Neural crest cell (in vitro differentiated cells): ENCODE measurements at places on chromosomes 5 and 9.

DNA sequence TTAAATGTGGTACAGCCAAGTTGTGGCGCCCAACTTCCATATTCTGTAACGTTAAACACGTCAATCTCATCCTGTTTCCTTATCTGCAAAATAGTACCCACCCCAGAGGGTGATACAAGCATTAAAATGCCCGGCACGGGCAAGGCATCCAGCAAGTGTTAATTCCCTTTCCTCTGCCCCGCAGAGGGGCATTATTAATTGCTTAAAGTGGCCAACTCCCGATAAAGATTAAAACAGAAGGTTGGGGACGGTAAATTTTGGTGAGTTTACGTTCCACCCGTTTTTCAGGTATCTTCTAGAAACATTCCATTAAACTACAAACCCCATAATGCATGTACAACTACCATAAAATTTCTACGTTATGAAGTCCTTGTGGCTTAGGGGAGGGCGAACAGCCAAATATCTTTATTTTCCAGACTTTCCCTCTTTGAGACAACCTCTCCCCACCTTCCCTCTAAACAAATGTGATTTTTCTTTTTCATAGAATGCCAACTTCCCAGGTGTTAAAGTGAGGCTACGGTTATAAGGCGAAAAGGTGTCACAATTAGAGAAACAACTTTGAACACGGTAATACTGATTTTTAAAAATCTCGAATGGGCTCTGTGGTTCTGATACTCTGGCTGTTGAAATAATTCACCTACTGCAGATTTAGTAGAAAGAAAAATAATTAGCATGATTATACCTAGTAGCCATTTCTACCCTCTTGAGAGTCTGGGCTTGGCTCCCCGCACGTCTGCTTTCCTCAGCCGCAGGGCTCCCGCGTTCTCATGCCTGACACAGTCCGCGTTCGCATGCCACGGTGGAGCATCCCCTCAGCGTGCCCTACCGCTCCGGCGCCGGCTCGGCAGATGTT, 1.2 kb upstream of the GPBP1 start:
- no peak for DNase-seq

DNA sequence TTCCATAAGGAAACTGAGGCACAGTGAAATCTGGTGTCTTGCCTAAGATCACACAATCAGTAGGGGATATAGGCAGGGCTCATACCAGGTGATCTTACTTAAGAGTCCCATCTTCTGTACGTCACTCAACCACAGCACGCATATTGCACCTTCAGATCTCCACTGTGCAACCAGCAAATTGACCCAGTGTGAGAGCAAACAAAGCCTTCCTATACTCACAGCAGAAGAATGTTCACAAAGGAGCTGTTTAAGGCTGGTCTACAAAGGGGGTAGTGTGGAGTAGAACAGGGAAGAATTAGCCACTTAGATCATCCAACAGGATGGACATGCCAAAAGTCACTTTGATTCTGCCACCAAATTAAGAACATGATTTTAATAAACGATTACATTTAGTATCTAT, 305.9 kb downstream of the SLIT3 start:
- no peak for DNase-seq

- DNase-seq, result no peak
Observed at GRCh38 chr5:36657563-36657995, 51.2 kb downstream of the SLC1A3 start.

DNA sequence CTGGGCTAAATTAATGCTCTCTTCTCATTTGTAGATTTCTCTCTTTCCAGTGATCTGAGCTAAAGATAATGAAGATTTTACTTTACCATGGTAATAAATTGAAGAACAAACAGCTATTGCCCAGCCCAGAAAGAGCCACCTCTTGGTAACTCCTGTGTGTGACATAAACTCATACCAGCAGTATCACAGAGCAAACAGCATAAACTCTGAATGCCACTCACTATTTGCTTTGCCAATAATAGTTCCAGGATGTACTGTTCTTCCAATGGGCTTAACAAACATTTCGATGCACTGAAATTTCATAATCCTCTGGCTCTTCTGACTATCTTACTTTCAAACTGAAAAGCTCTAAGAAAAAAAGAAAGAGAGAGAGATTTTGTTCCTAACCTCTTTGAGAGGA, 69.8 kb upstream of the RASEF start:
- no peak for DNase-seq

DNA sequence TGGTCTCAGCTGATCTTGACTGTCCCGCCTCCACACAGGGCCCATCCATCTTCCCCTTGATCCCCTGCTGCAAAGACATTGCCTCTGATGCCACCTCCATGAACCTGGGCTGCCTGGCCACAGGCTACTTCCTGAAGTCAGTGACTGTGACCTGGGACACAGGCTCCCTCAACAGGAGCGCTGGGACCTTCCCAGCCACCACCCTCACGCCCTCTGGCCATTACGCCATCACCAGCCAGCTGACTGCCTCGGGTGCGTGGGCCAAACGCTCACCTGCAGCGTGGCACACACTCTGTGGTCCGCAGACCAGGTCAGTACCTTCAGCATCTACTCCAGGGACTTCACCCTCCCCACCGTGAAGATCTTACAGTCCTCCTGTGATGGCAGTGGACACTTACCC, 71.9 kb downstream of the INSL6 start:
- DNase-seq, result no peak
